ENCODE measurements at places on chromosomes 4 and X.
A peak's percentile ranks its signal among the peaks of the same experiment; 100 is the strongest.

DNA sequence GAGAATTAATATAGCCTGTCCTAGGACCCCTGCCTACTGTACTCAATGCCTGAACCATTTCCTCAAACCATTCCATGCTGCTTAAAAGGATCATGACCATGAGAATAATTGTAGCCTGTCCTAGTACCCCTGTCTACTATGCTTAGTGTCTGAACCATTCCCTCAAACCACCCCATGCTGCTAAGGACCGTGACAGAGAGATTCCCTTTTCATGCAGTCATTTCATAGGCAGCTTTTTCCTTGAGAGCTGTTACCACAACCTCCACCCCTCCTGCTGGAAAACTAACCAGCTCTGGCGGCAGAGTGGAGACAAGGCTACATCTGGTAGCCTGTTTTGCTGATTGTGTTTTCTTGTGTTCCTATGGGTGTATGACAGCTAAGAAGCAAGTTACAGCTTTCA is 174.9 kb upstream of the SMARCAD1 start:
- DNase-seq = no peak

- no peak for DNase-seq
Observed at GRCh38 chrX:68596871-68597270, 50.6 kb upstream of the STARD8 start.

- no peak for DNase-seq
Observed at GRCh38 chrX:122739770-122740169, 444.3 kb upstream of the GRIA3 start.

GRCh38 chr4:101187841-101188240 is 159.5 kb downstream of the PPP3CA start:
- DNase-seq = no peak

DNA sequence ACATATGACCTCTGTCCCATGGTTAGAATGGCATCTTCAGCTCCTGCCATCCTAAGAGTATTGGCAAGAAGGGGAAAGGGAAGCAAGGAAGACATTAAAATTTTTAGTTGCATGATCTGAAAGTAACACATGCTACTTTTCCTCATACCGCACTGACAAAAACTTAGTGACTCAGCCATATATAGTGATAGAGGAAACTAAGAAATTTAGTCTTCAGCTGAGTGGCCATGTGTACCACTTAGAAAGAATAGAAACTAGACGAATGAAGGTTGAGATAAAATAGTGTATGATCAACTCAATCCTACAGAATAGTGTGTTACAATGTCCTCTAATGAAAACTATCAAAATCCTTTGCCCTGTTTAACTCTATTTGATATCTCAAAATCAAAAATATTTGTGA is 164.1 kb downstream of the PPP3CA start:
- no peak for DNase-seq

- DNase-seq = peak; percentile 21
Observed at GRCh38 chr4:1711571-1712215, 426 bp downstream of the SLBP start.

DNA sequence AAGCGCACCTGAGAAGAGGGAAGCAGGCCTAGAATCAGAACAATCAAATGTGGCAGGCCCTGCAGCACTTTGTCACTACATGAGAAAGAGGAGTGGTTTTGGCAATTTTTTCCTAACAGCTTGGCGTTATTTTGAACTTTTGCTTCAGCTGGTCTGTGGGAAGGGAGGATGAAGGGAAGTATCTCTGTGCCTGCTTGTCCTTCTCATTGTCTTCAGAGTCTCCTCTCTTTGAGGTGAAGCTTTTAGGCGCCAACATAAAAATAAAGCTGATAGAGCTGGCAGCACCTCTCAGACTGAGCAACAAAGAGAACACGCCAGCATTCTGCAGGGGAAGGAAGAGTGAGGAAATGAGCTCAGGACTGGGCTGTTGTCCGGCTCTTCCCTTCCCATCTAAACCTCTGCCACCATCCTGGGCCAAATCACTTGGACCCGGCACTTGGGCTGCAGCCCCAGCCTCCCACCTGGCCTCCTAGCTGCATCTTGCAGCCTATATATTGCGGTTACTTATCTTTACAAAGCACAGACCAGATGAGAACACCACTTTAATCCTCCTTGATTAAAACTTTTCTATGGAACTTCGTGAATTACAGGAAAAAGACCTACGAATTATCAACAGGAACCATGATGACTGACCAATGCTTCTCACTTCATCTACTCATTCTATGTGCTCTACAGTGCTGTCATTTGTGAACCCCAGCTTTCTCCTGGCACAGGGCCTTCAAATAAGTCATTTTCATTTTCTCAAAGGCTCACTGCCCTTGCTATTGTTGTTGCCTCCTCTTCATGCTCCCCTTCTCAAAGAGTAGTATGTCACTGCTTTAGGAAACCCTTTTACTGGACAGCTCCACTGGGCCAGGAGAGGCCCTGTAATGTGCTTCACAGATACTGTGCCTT is 476.4 kb upstream of the HS3ST1 start:
- no peak for DNase-seq

- DNase-seq = no peak
Observed at GRCh38 chr4:125313989-125314667, 627 bp upstream of the FAT4 start.

DNA sequence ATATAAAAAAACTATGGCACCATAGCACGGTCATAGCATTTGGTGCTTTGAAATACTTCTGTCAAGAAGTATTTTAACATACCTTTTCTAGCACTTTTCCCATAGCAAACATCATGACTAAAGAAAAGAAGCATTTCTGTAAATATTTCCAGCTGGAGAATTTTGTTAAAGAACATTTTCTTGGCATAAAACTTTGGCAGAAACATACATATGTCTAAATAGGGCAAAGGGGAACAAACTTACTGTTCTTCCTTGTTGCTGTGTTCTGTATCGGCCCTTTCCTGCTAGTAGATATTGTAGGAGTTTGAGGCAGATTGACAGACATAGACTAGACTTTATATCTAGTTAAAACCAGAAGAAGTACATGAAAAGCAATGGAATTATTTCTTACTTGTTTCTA is 2368.5 kb downstream of the PCDH7 start:
- no peak for DNase-seq

GRCh38 chr4:185341841-185342240 is 53.9 kb downstream of the LRP2BP start:
- DNase-seq = no peak

- DNase-seq = peak; percentile 47
Observed at GRCh38 chrX:153875391-153876111, 10.4 kb downstream of the L1CAM start.

DNA sequence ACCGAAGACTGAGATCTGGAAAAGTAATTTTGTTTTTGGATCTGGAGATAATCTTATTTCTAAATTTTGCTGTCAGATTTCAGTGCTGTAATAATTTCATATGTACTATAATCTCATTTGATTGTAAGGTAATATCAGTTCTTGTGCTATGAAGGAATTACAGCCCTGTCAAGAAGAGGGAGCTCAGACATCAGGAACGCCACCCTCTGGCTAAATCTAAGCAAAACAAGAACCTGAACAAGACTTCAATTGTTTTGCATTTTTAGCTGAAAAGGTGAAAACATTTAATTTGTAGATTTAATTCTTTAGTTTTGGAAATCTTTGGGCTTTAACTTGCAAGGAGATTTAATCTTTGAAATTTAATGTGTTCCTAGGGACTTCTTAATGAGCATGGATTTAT is 525.4 kb upstream of the HS3ST1 start:
- no peak for DNase-seq

- DNase-seq = no peak
Observed at GRCh38 chr4:124970011-124970410, 257.5 kb upstream of the ANKRD50 start.

GRCh38 chrX:139194571-139195280 is 335.8 kb upstream of the F9 start:
- no peak for DNase-seq

- DNase-seq = no peak
Observed at GRCh38 chr4:171221181-171221580, 592.0 kb upstream of the GALNTL6 start.

DNA sequence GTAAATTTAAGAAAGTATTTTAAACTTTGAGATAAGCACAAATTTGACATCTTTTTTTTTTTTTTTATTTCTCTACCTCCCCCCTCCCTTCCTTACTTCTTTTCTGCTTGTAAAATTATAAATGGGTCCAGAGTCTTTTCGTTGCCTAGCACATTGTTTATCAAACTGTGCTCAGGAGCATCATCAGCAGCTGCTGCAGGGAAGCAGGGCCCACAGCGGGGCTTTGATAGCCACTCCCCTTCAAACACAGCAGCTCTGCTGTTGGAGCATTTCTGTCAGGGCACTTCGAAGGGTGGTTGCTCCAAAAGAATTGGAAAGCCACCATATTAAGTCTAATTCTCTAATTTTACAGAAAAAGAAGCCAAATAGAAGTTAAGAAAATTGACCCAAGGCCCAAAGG is 588.3 kb downstream of the SPRY1 start:
- DNase-seq = no peak

- no peak for DNase-seq
Observed at GRCh38 chr4:56728512-56728911, 47.4 kb upstream of the HOPX start.

DNA sequence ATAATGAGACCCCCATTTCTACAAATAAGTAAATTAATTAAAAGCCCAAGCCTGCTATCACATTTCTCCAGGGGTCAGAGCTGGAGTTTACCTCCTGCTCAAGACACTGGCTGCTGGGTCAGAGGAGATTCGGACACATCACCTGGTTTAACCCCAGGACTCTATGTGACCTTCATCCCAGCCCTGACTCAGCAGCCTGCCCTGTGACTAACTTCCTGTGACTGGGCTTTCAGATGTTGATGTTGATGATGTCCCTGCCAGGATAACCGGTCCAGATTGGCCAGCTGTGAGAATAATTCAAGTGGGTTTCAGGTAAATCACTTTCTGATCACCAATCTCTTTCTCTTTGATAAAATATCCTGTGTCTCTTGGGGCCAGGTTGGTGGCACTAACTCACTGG is 102.4 kb upstream of the MAML3 start:
- DNase-seq = no peak

GRCh38 chr4:152962150-152962549 is 26.0 kb downstream of the FHDC1 start:
- DNase-seq = no peak

DNA sequence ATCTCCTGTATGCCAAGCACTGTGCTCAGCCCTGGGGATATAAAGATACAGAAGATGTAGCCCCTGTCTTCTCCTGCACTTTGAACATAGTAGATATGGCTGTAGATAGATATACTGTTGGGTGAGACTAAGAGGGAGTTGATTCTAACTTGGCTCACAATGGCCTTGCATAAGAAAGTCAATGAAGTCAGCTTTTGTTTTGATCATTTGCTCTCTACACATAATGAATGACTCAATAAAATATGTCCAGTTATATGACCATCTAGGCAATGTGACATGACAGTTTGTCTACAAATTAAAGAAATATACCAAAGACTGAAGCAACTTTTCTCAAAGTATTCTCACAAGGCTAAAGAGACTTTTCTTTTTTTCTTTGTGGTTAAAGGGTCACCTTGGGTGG is 147.6 kb upstream of the DIPK2B start:
- no peak for DNase-seq

- DNase-seq = no peak
Observed at GRCh38 chrX:23749576-23749975, 6.5 kb upstream of the ACOT9 start.

DNA sequence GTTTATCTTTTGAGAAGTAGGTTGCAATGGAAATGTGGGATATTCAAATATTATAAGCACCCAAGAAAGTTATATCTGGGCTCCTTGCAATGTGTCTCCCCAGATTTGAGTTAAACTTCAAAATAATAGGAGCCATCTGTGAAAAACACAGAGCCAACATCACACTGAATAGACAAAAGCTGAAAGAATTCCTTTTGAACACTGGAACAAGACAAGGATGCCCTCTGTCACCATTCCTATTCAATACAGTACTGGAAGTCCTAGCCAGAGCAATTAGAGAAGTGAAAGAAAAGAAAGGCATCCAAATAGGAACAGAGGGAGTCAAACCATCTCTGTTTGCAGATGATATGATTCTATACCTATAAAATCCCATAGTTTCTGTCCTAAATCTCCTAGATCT is 114.3 kb upstream of the IL1RAPL1 start:
- DNase-seq = no peak

- DNase-seq = no peak
Observed at GRCh38 chrX:54447461-54447860, 7.3 kb downstream of the TSR2 start.

DNA sequence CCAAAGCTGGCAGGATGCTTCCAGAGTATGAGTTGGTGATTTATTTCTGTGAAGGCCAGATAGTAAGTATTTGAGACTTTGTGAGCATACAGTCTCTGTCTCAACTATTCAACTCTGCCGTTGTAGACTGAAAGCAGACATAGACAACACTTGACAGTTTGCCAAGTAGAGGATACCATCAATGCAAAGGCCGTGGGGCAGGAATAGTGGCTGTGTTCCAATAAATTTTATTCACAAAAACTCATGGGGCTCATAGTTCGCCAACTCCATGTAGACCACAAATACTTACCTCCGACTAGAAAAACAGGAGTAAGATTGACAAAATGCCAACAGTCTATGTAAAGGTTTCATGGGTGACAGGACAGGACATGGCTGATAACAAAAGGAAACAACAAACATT is 3.7 kb upstream of the PIR start:
- DNase-seq = no peak

- DNase-seq = no peak
Observed at GRCh38 chrX:31139961-31140360, 68.1 kb upstream of the FTHL17 start.

GRCh38 chrX:10634392-10635161 is 14.2 kb upstream of the MID1 start:
- DNase-seq = no peak

- DNase-seq = no peak
Observed at GRCh38 chr4:139202991-139203390, 26.0 kb upstream of the ELF2 start.

DNA sequence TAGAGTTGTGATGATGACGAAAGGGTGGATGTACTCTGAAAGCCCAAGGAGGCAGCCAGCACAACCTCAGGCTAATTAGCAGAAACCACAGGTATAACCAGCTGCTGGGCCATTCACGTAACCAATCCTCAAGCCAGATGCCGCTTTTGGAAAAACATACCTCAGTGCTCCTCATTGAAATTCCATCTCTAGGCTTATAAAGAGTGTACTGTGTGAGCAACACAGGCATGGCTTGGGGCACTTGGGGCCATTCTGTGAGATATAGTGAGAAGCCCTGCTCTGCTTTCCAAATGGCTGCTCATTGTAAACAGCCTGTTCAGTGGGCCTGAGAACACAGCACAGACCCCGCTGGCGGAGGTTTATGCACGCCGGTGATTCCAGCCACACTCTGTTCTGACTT is 182.1 kb upstream of the HHIP start:
- DNase-seq = no peak

- no peak for DNase-seq
Observed at GRCh38 chr4:100420571-100420970, 97.3 kb downstream of the EMCN start.

DNA sequence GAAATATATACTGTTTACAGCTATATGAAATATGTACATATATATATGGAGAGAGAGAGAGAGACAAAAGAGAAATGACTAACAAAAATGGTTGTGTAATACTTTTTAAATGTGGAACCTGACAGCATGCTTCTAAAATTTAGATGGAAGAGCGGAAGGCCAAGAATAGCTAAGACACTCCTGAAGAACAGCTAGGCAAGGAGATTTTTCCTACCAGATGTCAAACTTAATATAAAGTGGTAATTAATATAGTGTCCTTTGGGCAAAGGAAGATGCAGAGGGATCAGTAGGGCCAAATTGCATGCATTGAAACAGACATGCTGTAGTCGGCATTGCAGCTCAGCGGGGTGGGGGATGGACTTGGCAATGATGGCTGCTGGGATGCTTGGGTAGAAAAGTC is 45.2 kb downstream of the ADD1 start:
- DNase-seq = no peak

- DNase-seq = no peak
Observed at GRCh38 chrX:136021160-136021559, 35.9 kb downstream of the SLC9A6 start.
